ENCODE measurements at places on chromosomes 11 and 22. TPM values are rescaled to one million over a fixed set of nuclear protein-coding genes. Genes with fewer than 3 reads are reported as not detected.

Gene MS4A14
- total RNA-seq, result 19.4 TPM

Gene OR4A16
- not detected for total RNA-seq

Gene WT1
- total RNA-seq, result 1.2 TPM

Gene ISX
- total RNA-seq, result not detected

Gene OR51B5
- total RNA-seq, result not detected

Gene FADS2
- 82.0 TPM for total RNA-seq

Gene BRSK2
- total RNA-seq, result 0.62 TPM

Gene CCDC15
- 1.4 TPM for total RNA-seq

DNA sequence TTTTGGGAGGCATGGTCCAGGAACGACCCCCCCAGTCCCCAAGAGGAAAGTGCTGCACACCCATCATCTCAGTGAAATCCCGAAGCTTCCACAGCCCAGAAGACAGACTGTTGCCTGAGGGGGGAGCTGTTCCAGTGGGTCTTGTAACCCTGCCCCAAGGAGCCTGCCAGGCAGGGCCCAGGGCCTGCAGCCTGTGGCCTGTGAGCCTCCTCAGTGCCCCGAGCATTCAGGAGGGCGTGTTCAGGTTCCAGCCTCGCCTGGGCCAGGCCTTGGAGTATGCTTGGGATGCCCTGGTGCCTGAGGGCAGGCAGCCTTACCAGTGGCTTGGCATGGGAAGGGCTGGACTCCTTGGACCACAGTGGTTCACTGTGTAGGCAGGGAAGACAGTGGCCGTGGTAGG, 18.0 kb upstream of the CABP2 start:
- H3K27ac ChIP-seq, result no peak overlapping the region
- H3K4me1 ChIP-seq, result peaks cover 8% of the 10 kb centered on the region
- no peaks in the 10 kb centered on the region for H3K27me3 ChIP-seq
- H3K4me3 ChIP-seq, result no peak overlapping the region

DNA sequence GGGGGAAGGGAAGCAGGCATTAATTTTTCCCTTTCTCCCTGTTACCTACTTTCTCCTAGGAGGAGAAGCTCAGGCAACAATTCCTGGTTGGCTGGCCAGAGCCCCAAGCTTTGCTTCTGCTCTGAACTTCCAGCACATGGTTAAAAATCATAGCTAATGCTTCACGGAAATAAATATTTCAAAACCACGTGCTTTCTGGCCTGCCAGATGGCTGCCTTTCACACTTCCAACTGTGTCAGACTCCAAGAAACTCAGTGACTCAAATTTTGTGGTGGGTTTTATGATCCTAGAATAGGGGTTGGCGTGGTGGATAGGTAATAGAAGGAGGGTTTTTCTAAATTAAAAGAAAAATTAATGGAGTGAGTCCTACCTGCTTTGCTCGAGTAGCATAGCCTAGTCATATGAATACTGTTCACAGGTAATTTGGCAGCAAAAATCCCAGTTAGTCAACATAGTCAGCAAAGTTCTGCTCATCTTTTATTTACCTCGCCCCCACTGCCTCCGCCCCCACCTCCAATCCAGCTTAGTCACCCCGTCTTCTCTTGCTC, 58.6 kb downstream of the SC5D start:
- no peak overlapping the region for H3K4me3 ChIP-seq
- DNase-seq, result no peak

GRCh38 chr11:215581-216037, 8.1 kb downstream of the RIC8A start:
- H3K4me1 ChIP-seq, result peaks cover 11% of the 10 kb centered on the region
- no peaks in the 10 kb centered on the region for H3K27me3 ChIP-seq
- peaks cover 78% of the 10 kb centered on the region for H3K36me3 ChIP-seq

DNA sequence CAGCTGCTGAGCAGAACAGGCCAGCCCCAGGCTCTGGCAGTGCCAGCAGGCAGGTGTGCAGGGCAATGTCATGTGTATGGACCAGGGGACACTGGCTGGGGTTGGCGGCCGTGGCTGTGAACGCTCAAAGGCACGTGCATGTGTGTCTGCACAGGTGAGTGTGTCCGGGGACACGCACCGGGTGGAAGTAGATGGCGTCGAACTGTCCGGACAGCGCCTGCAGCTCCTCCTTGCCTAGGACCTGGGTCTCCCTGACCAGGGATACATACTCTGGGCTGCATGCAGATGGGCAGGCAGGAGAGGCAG, 863 bp downstream of the HDAC10 start:
- peak overlapping the region; percentile 92 for H3K4me3 ChIP-seq
- no peaks in the 10 kb centered on the region for H3K27me3 ChIP-seq
- H3K36me3 ChIP-seq, result peaks cover 12% of the 10 kb centered on the region
- H3K4me1 ChIP-seq, result peaks cover 50% of the 10 kb centered on the region

DNA sequence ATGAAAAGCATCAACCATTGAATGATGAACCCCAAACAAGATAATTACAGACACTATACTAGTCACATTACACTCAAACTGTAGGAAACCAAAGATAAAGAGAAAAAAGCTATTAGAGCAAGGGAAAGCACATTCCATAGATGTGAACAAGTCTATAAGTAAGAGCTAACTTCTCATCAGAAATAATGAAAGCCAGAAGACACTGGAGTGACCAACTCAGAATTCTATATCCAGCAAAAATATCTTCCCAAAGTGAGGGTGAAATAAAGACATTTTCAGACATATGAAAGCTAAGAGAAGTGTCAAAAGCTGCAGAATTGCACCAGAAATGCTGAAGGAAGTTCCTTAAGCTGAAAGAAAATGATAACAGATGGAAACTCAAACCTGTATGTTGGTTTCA, 17.3 kb downstream of the FCHSD2 start:
- H3K36me3 ChIP-seq, result peaks cover 9% of the 10 kb centered on the region
- no peaks in the 10 kb centered on the region for H3K27me3 ChIP-seq
- no peaks in the 10 kb centered on the region for H3K4me1 ChIP-seq

GRCh38 chr11:15967966-15968365, 388.4 kb downstream of the SOX6 start:
- DNase-seq, result no peak
- peaks cover 33% of the 10 kb centered on the region for H3K4me1 ChIP-seq
- H3K36me3 ChIP-seq, result no peaks in the 10 kb centered on the region
- H3K4me3 ChIP-seq, result no peak overlapping the region
- no peaks in the 10 kb centered on the region for H3K27me3 ChIP-seq

GRCh38 chr11:131760091-131761061, 390.0 kb downstream of the NTM start:
- H3K36me3 ChIP-seq, result no peaks in the 10 kb centered on the region
- DNase-seq, result no peak
- H3K4me3 ChIP-seq, result no peak overlapping the region
- no peaks in the 10 kb centered on the region for H3K27me3 ChIP-seq
- no peaks in the 10 kb centered on the region for H3K4me1 ChIP-seq
